A673 (cell line): ENCODE measurements at places on chromosomes 5 and 9.

DNA sequence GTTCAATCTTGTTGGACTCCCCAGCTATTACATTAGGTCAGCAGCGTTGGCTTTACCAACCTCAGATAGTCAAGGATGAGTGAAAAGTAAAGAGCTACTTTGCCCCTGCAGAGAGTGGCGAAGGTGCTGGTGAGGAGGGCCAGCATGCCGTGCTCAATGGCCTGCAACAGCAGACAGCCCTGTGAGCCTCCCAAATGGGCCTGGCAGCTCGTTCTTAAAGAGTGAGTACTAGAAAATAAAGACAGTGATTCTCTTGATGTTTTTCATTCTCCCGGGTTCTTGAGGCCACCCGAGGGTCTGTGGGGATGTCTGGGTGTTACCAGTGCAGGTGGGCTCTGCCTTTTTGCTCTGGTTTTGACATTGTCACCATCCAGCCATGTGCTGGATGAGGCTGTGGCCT is 16.2 kb downstream of the GADD45G start:
- no peak for DNase-seq

DNA sequence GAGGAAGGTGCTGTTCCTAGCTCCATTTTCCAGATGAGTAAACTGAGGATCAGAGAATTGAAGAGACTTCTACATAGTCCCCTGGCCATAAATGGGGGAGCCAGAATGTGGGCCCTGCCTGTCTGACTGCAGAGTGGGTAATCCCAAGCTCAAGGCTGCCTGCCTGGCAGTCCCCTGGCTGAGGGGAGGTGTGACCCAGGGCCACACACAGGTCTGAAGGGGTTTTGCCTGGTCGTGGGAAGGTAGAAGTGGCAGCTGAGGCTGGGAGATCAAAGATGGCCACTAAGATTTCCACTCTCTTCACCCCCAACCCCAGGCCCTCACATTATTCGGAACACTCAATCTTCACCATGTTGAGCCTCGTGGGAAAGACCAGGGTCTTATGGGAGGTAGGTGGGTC is 176.3 kb downstream of the MACROH2A1 start:
- no peak for DNase-seq

DNA sequence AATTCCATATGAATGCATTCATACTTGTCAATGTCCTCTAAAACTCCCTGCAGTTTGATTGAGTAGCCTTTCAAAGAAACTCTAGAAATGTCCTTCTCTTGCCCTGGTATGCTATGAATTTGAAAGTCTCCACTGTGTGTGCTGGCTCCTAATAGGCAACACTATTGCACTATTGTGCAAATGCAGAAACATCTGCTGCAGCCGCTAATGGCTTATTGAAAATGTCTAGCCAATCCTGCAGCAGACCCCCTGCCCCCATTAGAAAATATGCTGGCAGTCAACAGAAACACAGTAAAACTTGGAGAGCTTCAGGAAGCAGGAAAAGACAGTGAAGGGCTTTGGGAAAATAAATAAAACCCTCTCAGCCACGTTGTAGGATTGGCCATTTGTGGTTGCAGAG is 87.3 kb upstream of the GRAMD2B start:
- no peak for DNase-seq

GRCh38 chr9:91934654-91935053 is 15.4 kb downstream of the ROR2 start:
- no peak for DNase-seq
